Iris pigment epithelial cell (primary cell): ENCODE measurements at places on chromosomes 6 and 20.

DNA sequence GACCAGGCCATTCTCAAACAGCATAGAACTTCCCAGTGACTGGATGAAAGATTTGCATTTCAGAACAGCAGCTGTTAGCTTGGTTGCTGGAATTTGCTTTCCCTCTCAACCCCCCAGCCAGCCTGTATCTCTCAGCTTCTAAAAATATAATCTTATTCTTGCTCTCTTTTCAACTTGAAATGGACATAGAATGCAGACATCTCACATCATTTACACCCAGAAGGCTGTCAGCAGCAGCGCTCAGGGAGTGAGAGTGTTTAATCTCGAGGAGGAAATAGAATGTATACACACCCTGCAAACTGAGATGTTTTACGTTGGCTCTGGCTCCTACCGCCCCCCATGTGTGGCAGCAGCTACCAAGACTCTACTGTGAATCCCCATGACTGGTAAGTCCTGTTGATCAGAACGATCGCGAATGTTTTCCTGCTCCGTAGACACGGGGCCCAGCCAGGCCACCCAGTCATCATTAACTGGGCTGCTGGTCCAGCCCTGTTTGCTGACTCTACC lies 163.4 kb upstream of the SLC24A3 start:
- no peak for DNase-seq

DNA sequence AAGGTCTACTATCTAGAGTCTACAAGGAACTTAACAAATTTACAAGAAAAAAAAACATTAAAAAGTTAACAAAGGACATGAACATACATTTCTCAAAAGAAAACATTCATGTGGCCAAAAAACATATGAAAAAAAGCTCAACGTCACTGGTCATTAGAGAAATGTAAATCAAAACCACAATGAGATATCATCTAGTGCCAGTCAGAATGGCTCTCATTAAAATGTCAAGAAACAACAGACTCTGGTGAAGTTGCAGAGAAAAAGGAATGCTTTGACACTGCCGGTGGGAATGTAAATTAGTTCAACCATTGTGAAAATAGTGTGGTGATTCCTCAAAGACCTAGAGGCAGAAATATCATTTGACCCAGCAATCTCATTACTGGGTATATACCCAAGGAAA lies 48.3 kb downstream of the OGFRL1 start:
- no peak for DNase-seq

- no peak for DNase-seq
Measured at GRCh38 chr6:16660157-16660497, 101.1 kb downstream of the ATXN1 start.

GRCh38 chr6:159308198-159308597 lies 139.0 kb downstream of the FNDC1 start:
- no peak for DNase-seq
